KG1 (cell line): ENCODE measurements at places on chromosomes 7 and 10.

- no peak for DNase-seq
Measured at GRCh38 chr10:88982366-88982765, 8.2 kb upstream of the FAS start.

GRCh38 chr7:12911053-12911452 is 223.6 kb downstream of the ARL4A start:
- no peak for DNase-seq

DNA sequence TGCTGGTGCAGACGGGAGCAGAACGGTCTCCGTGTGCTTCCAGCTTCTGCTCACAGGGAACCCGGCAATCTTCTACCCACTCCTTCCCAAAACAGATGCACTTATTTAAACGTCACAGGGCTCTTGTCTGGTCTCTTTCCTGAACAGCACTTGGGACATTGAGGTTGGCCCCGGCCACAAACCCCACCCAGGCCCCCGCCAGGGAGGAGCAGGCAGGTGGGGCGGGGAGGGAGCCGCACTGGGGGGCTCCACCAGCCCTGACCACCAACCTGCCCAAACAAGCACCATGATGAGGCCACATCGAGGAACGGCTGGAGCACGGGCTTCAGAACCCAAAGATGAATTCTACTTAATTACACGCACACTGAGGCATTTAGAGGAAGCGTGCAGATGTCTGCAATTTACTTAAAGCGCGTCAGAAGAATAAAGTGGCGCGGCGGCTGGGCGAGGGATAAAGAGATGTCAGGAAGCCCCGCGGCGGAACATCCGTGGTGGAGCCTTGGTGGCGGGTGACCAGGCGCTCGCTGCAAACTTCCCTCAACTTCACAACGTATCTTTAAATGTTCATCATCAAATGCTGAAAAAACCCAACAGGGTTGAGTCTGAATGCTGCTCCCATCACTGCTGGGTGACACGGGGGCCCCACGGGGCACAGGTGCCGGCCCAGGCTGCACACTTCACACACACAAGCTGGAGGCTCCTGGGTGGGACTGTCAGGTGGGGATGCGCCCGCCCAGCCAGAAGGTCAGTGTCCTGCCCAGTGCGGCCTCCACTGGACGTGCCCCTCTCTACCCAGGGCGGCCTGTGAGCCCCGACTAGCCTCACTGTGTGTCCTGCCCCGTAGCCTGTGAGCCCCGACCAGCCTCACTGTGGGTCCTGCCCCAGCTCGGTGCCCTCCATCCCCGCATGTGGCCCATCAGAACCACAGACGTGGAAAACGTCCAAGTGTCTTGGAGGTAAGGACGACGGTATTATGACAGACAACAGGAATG is 279.2 kb downstream of the MAD1L1 start:
- DNase-seq = no peak

DNA sequence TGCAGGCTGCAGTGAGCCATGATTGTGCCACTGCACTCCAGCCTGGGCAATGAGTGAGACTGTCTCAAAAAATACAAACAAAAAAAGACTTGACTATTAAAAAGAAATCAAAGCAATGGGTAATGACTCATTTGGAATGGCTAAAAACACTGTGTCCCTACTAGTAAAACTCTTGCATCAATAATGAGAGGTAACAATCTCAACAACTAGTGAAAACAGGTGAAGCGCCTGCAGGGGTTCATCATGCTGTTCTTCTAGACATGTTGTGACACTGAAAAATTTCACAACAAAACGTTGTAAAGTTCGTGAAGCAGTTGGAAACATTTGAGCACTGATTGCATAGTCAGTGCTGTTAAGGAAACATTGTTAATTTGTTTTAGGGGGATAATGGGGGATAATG is 26.9 kb upstream of the SLC29A4 start:
- no peak for DNase-seq

- no peak for DNase-seq
Measured at GRCh38 chr7:80288175-80289122, 153.8 kb downstream of the GNAI1 start.

DNA sequence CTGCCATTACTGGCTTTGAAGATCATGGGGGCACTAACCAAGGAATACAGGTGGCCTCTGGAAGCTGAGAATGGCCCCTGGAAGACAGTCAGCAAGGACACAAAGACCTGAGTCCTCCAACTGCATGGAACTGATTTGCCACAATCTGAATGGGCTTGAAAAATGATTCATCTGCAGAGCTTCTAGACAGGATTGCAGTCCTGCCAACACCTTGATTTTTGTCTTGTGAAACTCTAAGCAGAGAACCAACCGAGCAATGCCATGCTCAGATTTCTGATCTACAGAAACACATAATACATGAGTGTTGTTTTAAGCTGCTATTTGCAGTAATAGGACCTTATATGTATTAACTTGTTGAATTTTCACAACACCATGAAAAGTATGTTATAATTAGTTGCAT is 66.1 kb upstream of the SLC13A1 start:
- DNase-seq = no peak

- DNase-seq = peak; percentile 57
Measured at GRCh38 chr7:35801392-35802101, 690 bp downstream of the SEPTIN7 start.
